MG63 (cell line): ENCODE measurements at places on chromosomes 11 and 22. TPM values are rescaled to one million over a fixed set of nuclear protein-coding genes. Genes with fewer than 3 reads are reported as not detected.
A peak's percentile ranks its signal among the peaks of the same experiment; 100 is the strongest.

OLFML1 gene
- not detected in 2 replicates for total RNA-seq

- DNase-seq = no peak
Observed at GRCh38 chr11:3207526-3208189, 11.0 kb downstream of the MRGPRG start.

GRCh38 chr22:35352214-35353111 lies 28.4 kb upstream of the HMOX1 start:
- DNase-seq = no peak

OR5A1 gene
- total RNA-seq = not detected in 2 replicates

MIAT gene
- total RNA-seq = 0.33 TPM in 1 of 2 replicates, not detected in the other

OR8G5 gene
- total RNA-seq = not detected in 2 replicates

OR5B3 gene
- total RNA-seq = not detected in 2 replicates

MPST gene
- total RNA-seq = 95.7 and 112 TPM in 2 replicates

GRCh38 chr11:8822469-8822868 lies 88.5 kb upstream of the AKIP1 start:
- DNase-seq = no peak

GRCh38 chr11:63551091-63551888 lies 11.9 kb downstream of the PLAAT2 start:
- DNase-seq = no peak

SLCO2B1 gene
- total RNA-seq = not detected in 2 replicates

DNA sequence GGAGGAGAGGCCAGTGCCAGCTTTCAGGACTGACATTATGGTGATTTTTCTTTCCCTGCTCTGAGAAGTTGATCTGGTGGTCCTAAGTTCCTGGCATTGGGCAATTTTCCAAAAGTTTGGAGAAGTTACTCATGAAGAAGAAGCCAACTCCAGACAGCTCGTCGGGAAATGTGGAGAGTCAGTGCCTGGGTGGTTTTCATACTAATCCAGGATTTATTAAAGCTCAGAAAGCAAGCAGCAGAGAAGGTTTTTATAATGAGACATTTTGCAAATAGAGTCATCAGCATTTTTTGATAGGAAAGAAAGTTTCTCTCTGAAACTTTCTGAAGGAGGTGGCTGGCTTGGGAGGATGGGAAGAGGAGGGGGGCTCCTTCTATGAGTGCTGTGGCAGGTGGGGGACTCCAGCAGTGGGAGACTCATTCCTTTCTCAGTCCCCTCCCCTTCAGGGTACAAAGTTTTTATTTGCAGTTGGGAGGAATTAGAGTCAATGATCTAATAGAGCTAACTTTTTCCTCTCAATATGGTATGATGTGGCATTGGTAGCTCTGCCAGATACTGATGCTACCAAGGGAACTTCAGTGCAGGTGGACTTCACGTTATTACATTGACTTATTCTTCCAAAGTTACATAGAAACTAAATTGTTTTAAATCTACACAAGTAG lies 55.4 kb downstream of the LIF start:
- no peak for DNase-seq

GRCh38 chr11:26017322-26017860 lies 314.5 kb upstream of the ANO3 start:
- no peak for DNase-seq

DNA sequence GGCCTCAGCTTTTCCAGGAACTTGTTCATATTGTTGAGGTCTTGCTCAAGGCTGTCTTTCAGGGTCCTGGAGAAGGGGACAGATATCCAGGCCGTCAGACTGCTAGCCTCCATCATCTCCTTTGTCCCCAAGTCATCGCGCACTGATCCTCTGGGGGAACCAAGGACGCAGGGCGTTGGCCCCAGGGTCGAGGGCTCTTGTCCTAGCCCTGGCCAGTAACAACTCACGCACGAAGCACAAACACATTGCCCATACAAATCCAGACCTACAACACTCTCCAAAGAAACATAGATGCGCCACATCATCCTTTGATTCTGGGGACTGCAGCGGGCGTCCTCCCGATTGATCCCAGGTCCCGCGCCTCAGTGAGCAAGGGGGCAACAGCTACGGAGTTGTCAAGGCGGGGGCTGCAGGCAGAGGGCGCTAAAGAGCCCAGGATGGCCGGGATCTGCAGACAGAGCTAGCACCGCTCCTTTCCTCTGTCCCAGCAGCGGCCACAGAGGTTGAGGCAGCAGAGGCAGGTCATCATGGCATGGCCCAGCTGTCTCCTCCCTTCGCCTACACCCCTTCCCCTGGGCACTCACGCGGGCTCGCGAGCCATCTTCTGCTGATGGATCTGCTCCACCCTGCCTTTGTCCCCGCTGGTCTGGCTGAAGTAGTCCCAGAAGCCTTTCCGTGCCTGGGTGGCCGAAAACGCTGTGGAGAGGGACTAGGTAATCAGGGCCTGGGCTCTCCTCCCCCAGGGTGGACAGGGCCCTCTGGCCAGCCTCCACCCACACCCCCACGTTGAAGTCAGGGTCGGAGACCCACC lies 472 bp downstream of the APOA5 start:
- peak; percentile 38 for DNase-seq

- peak; percentile 52 for DNase-seq
Observed at GRCh38 chr11:35927682-35928081, 16.2 kb upstream of the LDLRAD3 start.

DNA sequence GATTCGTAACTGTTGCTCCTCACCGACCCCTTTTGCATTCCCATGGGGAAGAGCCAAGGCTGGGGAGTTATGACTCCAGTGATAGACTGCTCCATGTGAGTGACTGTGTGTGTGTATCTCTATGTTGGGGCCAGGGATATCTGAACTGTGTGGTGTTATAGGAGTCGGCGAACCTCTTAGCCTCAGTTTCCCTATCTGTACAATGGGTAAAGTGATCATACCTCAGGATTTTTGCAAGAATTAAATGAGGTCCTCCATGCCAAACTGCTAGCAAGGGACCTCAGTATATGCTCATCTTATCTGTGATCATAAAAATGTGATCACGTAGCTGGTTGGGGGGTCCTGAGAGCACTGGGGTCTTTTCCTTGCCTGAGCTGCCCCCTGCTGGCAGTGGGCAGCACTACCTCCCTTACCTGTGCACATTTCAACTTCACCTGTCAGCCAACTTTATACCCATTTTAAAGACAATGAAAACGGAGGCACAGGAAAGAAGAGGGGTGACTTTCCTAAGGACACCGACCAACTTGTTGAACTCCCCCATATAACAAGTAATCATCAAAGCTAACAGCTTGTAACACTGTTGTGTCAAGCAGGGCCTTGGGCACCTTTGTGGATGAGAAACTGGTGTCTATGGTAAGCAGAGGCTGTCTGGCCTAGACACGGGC lies 1.4 kb upstream of the DPP3 start:
- DNase-seq = no peak

DNA sequence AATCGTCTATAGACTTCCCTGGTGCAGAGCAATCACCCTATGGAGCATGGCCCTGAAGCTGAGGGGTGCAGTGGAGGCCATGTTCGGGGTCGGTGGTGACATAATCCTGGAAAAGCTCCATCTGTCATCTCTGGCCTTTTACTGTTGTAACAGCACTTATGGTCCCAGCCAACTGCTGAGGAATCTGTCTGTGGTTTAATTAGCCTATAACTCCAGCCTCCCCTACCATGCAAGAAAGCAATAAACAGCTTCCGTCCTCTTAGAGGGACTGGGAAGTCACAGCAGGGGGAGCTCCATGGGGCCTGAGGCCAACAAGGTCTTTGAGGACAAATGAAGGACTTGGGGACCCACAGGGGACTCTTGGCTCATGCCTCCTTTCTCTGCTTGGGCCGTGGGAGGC lies 159.1 kb upstream of the NECTIN1 start:
- no peak for DNase-seq

DNA sequence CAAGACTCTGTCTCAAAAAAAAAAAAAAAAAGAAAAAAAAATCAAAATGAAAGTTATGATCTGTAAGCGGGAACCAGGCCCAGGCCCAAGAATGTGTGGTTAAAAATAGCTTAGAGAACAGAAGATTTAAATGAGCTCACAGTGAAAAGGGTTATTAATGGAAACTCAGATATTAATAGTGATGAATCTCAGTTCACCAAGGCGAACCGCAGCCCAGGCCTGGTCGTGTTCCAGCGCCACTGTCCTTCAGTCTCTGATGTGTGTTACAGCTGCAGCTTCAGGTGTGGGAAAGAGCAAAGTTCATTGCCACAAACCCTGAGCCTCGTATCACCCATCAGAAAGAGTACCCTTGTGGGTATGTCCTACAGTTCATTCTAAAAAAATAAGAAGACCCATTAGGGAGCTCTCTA lies 107.1 kb downstream of the GAB2 start:
- DNase-seq = no peak

PTPRCAP gene
- not detected in 2 replicates for total RNA-seq

GRCh38 chr11:107711861-107712755 lies at the start of gene SLN:
Gene SLN, minus strand, starts transcription at chr11:107712056.
- no peak for DNase-seq

- no peak for DNase-seq
Observed at GRCh38 chr11:108144615-108145014, 23.2 kb downstream of the ACAT1 start.

DNA sequence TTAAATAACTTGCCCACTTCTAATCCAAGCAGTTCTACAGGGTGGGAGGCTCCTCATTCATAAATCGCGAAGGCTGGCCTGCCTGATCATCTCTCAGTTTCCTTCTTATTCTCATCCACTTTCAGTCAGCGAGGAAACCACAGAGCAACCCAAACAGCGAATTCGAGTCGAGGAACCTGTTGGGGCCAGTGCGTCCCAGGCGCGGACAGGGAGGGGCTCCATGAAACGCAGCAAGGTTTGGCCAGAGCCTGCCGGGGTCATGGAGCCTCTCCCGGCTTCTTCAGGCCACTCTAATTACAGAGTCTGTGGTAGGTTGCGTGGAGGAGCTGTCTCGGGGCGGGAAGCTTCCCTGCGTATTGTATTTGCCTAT lies 741 bp upstream of the NAV2 start:
- DNase-seq = no peak

- DNase-seq = no peak
Observed at GRCh38 chr11:15617126-15617525, 502.4 kb downstream of the INSC start.

OR2AT4 gene
- not detected in 2 replicates for total RNA-seq

RFPL3 gene
- not detected in 2 replicates for total RNA-seq

KRTAP5-11 gene
- not detected in 2 replicates for total RNA-seq

DNA sequence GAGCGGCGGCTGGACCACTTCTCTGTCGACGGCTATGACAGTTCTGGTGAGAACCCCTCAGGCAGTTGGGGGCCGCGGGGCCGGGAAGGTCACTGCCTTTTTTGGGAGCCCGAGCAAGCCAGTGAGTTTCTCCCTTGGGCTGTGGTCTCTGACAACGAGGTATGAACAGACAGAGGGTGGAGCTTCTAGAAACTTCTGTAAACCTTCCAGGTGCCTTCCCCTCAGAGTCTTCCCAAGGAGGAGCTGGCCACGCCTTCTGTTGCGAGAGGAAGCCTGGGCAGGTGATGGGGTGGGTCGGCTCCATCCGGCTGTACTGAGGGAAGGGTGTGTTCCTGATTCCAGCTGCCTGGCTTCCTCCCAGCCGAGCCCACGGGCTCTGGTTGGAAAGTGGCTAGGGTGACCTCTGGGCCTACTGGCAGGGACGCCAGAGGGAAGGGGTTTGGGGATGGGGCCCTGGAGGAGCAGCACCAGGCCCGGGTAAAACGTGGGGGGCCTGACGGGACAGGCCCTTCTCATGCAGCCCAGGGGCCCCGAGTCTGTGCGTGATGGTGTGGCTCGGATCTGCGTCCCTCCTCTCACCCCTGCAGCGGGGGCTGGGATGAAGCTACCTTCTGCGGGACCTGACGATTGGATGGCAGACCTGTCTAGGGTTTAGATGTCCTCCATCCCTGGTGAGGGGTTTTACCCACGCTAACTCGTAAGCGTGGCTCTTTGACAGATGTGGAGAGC lies 110.8 kb downstream of the KCNQ1OT1 start:
- DNase-seq = no peak
